ENCODE measurements at places on chromosomes 12 and 14.

- DNase-seq, result no peak
These were observed 95.7 kb downstream of the PDE3A start for GRCh38 chr12:20463913-20464524.

- no peak for DNase-seq
These were observed 25.0 kb downstream of the NTF3 start for GRCh38 chr12:5456906-5457305.

GRCh38 chr12:85278598-85279448, 1.2 kb upstream of the ALX1 start:
- DNase-seq, result no peak

DNA sequence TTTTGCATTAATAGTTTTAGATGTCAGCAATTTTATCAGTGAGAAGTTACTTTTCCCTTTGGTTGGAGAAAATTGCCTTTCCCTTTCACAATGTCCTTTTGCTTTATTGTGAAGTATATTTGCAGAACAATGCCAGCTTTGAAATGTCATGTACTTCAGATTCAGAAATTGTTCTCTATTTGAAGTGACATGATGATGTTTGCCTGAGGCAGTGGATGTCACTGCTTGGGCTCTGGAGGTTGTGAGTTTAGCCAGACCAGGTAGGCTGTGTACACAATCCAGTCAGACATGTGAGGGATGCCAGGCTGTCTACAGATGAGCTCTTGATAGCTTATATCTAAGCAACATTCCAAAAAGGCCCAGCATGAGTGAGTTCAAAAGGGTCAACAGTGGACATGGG, 451.9 kb upstream of the FBXO33 start:
- no peak for DNase-seq

- no peak for DNase-seq
These were observed 425.3 kb upstream of the FBXO33 start for GRCh38 chr14:39857376-39858055.

- no peak for DNase-seq
These were observed 64.5 kb downstream of the VWF start for GRCh38 chr12:6059860-6060565.

DNA sequence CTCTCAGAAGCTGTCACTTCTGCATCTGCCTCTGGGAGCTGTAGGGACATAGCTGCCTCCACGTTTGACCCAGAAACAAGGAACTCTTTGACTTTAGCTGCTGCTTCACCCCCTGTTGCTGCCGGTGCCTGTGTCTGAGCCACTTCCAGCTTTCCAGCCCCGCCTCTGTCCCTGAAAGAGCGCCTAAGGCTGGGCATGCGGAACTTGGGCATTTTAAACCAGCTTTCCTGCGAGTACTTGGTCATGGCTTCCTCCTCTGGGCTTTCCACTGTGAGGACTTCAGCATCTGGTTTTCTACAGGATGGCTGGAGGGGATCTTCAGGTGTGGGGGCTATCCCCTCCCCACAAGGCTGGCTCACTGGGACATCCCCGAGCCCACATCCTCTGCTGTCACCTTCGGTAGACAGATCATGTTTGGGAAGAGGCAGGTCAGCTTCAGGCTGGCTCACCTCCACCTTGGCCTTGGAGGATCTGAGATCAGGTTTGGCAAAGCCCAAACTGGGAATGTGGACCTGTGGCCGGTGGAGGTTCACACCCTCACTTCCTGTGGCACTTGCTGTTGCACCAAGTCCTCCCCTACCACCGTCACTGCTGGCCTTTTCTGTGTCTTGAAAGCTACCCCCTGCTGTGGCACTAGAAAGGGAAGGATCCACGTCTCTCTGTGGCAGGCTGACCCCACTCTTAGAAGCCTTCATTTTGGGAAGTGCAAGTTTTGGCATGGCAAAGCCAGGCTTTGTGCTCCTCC, 15.2 kb downstream of the PLD4 start:
- DNase-seq, result no peak

DNA sequence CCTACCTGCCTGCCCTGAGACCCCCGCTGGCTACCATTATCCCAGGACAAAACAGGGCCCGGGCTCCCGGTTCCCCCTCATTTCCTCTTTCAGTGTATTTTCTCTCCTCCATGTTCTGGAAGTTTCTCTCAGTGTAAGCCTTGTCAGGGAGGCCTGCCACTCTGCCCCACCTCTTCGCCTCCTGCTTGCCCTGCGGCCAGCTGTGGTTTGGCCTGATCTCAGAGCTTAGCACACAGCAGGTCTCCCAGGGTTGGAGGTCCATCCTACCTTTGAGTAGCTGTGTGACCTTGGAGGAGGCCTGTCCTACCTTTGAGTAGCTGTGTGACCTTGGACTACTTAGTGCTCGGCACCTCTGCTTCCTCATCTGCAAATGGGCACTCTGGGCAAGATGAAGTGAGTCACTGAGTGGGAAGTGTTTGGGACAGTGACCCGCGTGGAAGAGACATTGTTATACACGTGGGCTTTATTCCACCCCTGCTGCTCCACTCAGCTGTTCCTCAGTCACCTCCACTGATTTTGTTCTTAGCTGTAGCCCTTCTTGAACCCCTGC, 212.7 kb downstream of the ZFP36L1 start:
- no peak for DNase-seq

- no peak for DNase-seq
These were observed 54.3 kb downstream of the PEBP1 start for GRCh38 chr12:118190266-118190665.

- DNase-seq, result no peak
These were observed 76.4 kb downstream of the BCL2L14 start for GRCh38 chr12:12147111-12147510.

GRCh38 chr12:121323908-121324307, 27.4 kb upstream of the CAMKK2 start:
- DNase-seq, result no peak

GRCh38 chr14:104856869-104857860, 7.9 kb upstream of the CEP170B start:
- DNase-seq, result no peak

- DNase-seq, result no peak
These were observed 287.4 kb downstream of the SYT1 start for GRCh38 chr12:79151956-79152355.

GRCh38 chr12:108559748-108560147, 1.2 kb downstream of the SART3 start:
- no peak for DNase-seq
